ENCODE measurements at places on chromosomes 2 and 18.

GRCh38 chr2:105537920-105538319, 139.1 kb upstream of the FHL2 start:
- DNase-seq = no peak

DNA sequence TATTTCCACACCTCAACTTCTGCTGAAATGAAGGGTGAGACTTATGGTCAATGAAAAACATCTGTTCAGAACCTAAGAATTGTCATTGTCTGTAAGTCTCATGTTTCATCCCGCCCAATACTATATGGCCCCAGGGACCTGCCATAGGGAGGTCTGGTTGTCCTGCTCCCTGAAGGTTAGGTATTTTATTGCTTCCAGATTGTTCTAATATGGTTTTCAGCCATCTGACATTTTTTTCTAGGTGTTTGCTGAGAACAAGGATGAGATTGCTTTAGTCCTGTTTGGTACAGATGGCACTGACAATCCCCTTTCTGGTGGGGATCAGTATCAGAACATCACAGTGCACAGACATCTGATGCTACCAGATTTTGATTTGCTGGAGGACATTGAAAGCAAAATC, 7.3 kb downstream of the XRCC5 start:
- DNase-seq = no peak

- no peak for DNase-seq
These were observed 55.0 kb downstream of the ARHGAP25 start for GRCh38 chr2:68789603-68790002.

DNA sequence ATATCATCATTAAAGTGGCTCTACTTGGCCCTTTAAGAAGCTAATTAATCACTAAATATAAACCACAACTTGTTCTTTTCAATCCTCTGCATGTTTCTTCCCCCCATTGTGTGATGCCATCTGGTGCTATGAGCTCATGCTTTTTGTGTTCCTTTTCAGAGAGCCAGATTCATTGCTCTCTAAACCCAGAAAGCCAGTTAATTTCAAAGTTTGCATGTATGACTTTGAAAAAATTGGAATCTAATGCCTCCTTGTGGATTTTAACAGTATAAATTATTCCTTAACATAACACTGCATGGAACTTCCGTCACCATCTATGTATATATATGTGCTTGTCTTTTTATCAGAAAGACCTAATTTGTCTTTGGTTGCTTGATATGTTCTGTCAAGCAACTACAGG, 31.1 kb downstream of the TMEM178A start:
- no peak for DNase-seq

- no peak for DNase-seq
These were observed 377.4 kb upstream of the CRIM1 start for GRCh38 chr2:35978218-35978617.

GRCh38 chr2:69465513-69466456, 28.6 kb upstream of the NFU1 start:
- DNase-seq = no peak

DNA sequence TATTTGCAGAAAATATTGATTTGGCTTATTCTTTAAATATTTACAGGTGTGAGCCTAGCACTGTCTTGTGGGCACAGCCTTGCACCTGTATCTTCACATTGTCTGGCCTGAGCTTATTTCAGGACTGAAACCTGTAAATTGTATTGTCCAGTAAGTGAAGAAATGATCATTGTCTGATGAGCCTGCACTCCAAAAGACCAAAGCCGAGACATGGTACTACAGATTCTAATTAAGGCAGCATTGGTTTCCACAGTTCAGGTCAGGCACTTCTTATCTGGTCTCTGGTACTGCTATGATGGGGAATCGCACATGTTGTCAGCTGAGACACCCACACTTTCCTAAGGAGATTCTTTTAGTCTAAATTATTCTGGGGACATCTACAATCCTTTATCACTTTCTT, 479.0 kb downstream of the TDRD15 start:
- no peak for DNase-seq

Data from stimulated activated CD4-positive, alpha-beta T cell treated with anti-CD3 and anti-CD28 coated beads, Interleukin-12 subunit alpha, Interleukin-12 subunit beta, amount 100 ng/mL, for 4 hours (primary cell).